D341Med (cell line): ENCODE measurements at places on chromosomes 3 and 15.

DNA sequence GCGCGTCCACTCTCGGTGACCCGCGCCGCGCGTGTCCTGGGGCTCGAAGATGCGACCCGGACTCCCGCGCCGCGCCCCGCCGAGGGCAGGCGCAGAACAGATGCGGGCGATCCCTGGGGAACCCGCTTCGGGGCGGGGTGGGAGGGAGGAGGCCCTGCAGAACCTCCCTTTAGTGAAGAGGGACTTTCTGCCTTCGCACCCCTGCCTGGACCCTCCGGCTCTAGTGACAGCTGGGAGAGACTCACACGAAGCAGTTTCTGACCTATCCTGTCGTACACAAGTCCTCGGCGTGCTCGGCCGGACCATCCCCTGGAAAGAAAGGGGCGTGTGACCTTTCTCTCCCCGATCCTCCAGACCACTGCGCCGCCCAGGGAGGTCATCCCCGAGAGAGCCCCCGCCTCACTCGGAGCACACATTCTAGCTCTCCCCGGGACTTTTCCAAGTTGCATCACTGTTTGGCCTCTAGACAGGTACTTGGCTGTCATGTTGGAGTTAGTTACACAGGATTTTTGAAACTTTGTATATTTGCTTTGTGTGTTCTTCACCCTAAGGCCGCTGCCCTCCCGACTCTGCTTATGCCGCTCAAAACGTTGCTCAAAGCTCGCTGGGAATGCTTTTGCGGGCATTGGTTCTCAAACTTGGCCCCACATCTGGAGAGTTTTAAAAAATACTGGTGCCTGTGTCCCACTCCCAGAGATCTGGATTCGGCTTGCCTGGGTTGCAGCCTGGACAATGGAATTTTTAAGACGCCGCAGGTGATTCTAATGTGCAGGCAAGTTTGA, 582 bp downstream of the CGNL1 start:
- peak; percentile 61 for DNase-seq

DNA sequence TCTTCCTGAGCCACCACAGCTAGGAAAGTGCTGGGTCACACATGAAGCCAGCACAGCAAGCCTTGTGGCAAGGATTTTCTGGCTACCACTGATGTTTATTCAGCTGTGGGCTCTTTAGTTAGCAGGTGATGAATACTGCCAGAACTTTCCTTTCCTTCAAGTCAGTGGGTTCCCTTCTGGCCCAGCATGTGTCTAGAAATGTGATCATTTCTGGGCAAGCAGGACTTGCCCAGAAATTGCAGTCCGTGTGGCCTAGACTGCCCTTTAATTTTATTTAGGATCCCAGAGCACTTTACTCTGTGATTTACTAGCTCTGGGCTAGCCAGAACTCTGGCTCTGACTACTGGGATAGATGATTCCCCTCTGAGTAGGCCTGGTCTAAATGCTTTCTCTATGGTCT, 397.5 kb downstream of the ZIC4 start:
- DNase-seq = no peak

DNA sequence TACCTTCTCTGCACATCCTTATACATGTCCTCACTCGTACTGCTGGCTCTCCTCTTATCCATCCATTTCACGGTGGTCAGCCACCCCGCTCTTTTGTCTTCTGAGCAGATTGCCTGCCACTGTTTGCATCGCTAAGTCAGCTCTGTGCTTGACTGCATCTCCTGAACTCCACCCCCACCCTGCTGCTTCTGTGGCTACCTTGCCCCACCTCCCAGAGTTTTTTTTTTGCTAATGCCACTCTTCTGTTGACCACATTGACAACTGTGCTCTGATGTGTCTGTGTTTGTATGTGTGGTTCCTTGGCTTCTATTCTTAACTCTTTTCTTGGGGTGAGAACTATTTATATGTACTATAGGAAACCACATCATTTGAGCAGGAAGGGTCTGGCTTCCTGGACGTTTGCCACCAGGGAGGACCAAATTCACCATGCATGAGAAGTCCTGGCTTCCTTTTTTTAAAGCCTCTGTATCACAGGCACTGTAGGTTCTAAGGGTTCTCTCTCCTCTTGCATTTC, 12.8 kb upstream of the MTMR10 start:
- no peak for DNase-seq

DNA sequence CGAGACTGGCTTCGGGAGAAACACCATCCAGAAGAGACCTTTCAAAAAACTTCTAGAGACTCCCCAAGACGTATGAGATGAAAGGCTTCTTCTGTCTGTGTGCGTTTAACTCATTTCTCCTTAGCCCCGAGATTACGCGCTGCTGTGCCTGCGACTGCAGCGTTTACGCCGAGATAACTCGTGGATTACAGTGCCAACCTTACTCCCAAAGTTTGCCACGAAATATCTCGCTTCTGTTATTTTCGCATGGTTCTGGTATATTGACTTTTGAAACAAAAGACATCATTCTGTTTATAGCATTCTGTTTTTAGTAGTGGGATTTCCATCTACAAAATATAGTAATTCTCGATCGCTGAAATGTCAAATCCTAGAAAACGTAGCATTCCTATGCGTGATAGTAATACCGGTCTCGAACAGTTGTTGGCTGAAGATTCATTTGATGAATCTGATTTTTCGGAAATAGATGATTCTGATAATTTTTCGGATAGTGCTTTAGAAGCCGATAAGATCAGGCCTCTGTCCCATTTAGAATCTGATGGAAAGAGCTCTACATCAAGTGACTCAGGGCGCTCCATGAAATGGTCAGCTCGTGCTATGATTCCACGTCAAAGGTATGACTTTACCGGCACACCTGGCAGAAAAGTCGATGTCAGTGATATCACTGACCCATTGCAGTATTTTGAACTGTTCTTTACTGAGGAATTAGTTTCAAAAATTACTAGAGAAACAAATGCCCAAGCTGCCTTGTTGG, 467 bp downstream of the PGBD4 start:
- DNase-seq = no peak

- DNase-seq = no peak
Observed at GRCh38 chr15:60620708-60621107, 141.8 kb upstream of the ICE2 start.
